ENCODE measurements at places on chromosomes 6 and 20.

DNA sequence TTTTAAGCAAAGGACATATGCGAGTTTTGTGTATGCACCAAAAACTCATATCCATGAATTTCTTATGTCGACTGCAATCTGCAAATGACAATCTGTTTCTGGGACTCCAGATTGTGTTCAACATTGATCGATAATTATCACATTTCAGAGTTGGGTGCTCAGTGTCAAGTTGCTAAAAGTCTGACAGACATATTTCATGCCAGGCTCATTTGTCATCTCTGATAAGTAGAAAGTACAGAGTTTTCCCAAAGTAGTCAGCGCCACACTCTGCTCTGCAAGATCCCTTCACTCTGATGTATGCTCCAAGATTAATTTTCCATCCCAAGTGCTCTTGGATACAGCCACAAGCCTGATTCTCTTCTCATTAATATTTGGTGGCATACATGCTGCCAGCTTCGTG lies 331.1 kb downstream of the DOK5 start:
- DNase-seq = no peak

- peak; percentile 65 for DNase-seq
Measured at GRCh38 chr6:144219056-144219685, 66.0 kb upstream of the UTRN start.

- no peak for DNase-seq
Measured at GRCh38 chr6:85041376-85041775, 277.0 kb upstream of the TBX18 start.

- DNase-seq = no peak
Measured at GRCh38 chr20:5602346-5602745, 147.9 kb upstream of the SHLD1 start.

- no peak for DNase-seq
Measured at GRCh38 chr20:24481173-24481572, 11.7 kb downstream of the SYNDIG1 start.

DNA sequence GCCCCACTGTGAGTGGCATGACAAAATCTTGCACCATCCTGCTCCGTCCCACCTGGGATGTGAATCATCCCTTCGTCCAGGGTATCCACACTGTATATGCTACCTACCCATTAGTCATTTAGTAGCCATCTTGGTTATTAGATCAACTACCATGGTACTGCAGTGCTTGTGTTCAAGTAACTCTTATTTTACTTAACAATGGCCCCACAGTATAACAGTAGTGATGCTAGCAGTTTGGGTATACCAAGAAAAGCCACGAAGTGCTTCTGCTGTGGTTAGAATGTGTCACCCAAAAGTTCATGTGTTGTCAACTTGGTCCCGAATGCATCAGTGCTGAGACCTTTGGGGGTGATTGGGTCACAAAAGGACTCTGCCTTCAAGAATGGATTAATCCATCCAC lies 11.7 kb downstream of the OSER1 start:
- no peak for DNase-seq

DNA sequence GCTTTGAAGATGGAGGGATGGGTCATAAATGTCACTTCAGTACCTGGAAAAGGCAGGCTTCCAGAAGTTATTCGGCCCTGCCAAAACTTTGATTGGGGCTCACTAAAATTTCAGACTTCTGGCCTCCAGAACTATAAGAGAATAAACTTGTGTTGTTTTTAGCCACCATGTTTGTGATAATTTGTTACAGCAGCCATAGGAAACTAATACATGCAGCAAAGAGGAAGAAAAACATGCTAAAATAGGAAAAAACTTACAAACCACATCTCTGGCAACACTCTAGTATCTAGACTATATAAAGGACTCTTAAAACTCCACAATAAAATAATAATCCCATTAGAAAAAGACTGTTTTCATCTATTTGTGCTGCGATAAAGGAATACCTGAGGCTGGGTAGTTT lies 9.5 kb downstream of the ADAT2 start:
- DNase-seq = no peak

DNA sequence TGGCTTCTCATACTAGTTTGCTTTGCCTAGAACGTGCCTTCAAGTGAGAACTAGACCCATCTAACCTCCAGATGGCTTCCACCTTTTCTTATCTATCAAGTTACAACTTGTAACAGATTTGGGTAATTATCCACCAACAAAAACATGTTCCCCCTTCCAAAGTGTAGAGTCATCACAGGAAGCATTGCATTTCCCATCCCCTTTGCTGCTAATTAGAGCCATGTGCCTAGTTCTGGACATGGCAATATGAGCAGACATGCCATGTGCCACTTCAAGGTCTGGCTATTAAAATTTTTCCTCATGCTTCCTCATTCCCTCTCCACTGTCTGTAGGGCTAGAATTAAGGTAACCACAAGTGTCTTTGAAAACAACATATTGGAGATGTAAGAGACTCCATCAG lies 814.4 kb downstream of the TENT5A start:
- no peak for DNase-seq

- no peak for DNase-seq
Measured at GRCh38 chr6:82953871-82954270, 111.8 kb downstream of the UBE3D start.

- peak; percentile 79 for DNase-seq
Measured at GRCh38 chr6:33428224-33428965, 8.5 kb downstream of the SYNGAP1 start.

DNA sequence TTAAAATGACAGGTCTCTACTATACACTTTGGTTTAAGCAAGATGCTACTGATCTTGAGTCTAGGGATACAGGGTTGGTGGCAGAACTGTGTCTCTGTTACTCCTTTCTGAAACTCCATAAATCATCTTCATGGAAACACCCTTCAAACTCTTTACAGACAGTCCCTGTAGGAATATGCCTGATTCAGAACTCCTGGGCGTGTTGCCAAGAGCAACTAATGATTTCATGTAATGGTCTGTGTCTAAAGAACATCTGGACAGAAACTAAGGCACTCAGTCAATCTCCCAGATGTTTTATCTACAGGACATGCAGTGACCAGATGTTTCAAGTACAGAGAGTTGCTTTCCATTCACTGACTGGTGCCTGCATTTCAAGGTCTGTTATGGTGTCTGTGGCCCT lies 464.4 kb upstream of the CHD6 start:
- peak; percentile 8 for DNase-seq

DNA sequence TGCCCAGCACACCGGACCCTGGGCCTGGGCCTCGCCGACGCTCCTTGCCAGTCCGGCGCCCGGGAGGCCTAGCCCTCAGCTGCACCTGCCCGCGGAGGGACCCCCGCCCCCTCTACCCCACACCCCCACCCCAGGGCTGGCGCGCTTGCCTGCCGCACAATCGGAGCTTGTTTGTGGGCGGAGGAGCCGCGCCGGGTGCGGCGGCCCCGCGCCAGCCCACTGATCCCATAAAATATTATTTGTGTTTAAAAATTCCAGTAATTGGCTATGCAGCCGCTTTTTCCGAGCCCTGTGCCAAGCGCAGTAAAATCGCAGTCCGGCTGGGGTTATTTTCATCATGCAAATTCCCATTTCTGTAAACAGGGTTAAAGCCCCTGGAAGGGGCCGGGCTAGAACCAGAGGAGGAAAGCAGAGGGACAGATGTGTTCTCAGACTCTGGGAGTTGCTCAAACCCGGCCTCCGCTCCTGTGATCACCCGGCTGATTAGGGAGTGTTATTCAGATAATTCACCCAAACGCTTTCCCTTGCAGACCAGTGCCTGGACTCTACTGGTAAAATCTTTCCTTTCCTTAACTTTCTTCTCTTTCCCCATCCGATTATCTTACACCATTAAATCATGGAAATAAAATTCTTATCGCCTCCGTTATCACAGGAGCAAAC lies 93.1 kb downstream of the NCR2 start:
- DNase-seq = no peak

GRCh38 chr20:48682529-48683363 lies 145.1 kb downstream of the PREX1 start:
- DNase-seq = peak; percentile 99

DNA sequence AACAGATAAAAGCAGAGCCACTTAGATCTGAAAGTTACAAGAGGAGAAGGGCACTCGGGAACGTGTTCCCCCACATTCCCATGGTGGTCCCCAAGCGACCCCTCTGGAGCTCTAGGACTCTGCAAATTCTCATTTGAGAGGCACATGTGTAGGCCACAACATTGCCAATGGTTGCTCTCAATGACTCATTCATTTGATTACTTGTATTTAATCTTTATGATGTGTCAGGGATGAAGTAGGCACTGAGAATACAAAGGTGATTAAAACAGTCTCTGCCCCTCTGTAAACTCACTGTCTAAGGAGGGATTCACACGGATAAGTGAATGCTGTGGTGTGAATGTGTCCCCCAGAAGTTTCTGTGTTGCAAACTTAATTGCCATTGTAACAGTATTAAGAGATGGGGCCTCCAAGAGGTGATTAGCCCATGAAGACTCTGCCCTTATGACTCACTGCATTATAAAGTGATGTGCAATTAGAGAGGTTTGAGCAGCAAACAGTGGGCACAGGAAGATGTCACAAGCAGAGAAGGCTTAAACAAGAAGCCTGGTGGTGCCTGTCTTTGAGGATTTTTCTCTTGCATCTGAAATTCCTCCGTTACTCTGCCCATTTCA lies 34.0 kb upstream of the TRAM2 start:
- DNase-seq = no peak

DNA sequence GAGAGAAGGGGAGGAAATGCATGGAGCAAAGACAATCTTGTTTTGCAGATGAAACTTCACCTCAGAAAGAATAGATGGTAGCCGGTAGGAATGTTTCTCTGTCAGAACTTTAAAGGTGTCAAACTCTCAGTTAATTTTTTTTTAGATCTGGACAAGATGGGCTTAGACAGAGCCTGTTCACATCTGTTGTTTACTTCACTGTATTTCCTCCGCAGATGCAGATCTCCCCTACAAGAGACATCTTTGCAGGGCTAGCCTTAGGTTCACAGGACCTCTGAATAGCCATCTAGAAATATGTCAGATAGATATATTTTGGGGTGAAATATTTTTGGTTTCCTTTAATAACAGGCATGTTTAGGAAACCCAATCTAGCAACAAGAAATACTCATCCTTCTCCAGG lies 12.1 kb upstream of the ZBP1 start:
- DNase-seq = peak; percentile 17

DNA sequence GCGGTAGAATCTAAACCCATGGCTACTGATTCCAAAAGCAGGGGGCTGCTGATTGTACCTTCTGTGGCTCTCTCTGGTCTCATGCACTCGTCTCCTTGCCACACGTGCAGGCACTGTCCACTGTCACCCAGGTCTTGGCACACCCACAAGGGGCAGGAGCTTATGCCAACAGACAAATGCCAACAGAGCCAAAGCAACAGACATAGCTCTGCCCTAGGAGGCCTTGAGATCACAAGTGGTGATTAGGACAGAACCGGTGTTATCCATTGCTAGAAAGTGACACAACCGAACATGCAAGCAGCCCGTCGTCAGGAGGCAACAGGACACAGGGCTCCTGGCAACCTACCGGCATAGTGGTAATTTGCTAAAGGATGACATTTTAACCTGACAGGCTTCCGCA lies 36.8 kb upstream of the MRPS10 start:
- DNase-seq = no peak

DNA sequence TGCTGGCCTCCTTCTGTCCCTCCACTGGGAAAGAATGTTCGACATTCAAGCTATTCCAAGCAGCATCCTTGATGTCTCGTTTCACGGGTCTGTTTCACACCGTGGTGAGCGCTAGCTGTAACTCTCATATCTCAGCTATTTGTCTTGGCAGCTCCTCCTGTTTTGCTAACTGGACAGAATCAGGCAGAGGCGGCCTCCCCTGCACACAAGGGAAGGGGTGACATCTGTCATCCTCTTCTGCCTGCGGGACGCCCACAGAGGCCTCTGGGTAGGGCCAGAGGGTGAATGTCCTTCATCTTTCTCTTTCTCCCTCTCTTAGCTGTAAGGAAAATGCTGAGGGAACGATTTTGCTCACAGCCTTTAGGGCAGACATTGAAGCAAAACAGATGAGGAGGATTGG lies 232.8 kb upstream of the GMDS start:
- DNase-seq = no peak

GRCh38 chr6:33391922-33392594 lies 435 bp downstream of the KIFC1 start:
- peak; percentile 68 for DNase-seq

DNA sequence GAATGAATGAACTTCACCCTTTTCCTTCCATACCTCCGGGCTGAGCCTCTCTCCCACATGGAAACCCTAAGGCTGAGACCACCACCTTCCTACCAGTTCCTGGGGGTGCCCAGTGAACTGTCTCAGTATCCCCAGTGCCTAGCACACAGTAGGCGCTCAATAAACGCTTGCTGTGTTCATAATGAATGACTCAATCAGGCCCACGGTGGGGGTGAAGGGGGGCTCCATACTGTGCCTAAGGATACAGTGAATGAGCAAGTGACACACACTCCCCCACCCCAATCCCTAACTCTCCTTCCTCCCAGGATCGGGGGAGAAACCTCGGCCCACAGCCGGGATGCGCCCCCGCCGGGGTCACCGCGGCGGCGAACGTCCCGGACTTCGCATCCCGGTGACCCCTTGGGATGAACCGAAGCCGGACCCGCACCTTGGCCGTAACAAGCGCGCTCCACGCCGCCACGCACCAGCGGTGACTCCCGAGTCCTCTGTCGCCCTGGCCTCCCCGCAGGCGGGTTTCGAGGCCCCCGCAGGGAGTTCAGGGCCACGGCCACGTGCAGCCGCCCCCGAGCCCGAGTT lies 592 bp downstream of the KCNG1 start:
- no peak for DNase-seq

DNA sequence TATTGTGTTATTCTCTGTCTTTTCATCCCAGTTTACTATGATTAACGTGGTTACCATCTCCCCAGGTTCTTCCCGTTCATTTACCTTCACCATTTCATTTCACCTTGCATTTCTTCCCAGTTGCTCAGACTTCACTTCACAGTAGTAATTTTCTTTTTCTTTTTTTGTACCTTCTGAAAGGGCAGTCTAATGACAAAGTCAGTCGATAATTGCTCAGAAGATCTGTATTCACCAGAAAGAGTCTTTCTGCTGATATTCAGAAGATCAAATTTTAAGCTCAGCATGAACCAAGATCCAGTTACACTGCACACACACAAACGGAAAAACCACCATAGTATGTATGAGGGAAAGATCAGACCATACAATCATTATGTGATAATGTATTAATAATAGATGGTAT lies 265.5 kb downstream of the ADGB start:
- no peak for DNase-seq

- DNase-seq = peak; percentile 76
Measured at GRCh38 chr6:26056583-26057350, 30.5 kb upstream of the HFE start.

All from NCI-H82 (cell line).